ENCODE measurements at places on chromosomes 2 and 18. TPM values are rescaled to one million over a fixed set of nuclear protein-coding genes. Genes with fewer than 3 reads are reported as not detected.
A peak's percentile ranks its signal among the peaks of the same experiment; 100 is the strongest.

- DNase-seq = no peak
Measured at GRCh38 chr2:239278941-239279365, 121.9 kb downstream of the HDAC4 start.

The DNAJC5G gene
- total RNA-seq = 2.1 TPM

The POTEI gene
- total RNA-seq = 4.5 TPM

DNA sequence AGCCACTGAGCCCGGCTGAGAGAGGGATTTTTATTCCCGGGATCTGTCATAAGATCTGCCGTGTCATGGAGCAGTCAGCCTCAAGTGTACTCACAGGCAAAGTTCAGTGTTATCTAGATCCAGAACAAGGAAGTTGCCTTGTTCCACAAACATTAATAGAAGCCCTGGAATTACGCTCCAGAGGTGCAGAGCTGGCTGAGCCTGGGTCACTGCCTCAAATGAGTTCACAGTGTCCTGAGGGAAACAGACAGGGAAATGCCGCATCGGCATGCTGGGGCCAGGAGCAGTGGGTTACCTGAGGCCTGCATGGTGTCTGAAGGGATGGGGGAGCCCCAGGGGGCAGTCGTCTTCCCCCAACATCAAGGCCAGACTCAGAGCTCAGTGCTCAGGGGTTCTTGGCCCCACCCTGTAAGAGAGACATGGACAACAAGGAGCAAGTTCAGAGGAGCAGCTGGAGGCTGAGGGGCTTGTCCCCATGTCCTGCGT lies 42.7 kb upstream of the ODC1 start:
- no peak for DNase-seq

The DOK6 gene
- 7.5 TPM for total RNA-seq

- no peak for DNase-seq
Measured at GRCh38 chr2:216607277-216607560, 26.0 kb upstream of the IGFBP2 start.

DNA sequence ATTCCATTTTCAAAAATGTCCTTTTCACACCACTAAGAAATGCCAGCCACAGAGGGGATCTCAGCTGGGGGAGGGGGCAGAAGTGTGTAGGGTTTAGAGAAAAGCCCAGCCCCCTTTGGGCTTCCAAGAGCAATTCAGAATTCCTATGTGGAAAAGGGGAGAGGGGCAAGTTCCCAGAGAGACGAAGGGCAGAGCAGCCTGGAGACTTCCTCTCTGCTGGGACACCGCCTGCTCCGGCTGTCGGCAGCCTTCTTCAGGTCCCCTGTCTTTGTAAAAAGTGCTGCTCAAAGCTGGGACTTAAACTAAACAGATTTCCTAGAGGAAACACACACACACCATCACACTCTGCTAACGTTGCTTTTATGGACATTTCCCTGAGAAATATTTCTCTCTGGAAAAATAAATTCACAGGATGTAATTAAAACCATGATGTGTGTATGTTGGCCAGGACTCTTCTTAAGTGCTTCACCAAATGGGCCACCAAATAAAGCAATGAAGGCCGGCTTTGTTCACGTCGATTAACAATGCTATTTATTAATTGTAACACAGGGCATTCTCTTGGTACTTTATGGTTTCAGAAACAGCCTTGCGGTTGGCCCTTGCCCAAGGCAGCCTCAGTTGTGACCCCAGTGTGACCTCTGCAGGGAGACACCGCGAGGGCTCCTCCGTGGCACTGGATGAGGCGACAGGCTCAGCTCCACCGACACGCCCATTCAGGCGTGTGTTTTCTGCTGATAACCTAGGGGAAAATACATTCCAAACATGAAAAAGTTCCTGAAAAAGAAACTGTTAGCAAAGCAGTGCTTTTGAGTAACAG lies 5.6 kb upstream of the ASB1 start:
- peak; percentile 77 for DNase-seq

The UGT1A4 gene
- not detected for total RNA-seq

GRCh38 chr2:14018620-14019019 lies 613.9 kb upstream of the LRATD1 start:
- DNase-seq = no peak

The RGPD4 gene
- total RNA-seq = 0.11 TPM

DNA sequence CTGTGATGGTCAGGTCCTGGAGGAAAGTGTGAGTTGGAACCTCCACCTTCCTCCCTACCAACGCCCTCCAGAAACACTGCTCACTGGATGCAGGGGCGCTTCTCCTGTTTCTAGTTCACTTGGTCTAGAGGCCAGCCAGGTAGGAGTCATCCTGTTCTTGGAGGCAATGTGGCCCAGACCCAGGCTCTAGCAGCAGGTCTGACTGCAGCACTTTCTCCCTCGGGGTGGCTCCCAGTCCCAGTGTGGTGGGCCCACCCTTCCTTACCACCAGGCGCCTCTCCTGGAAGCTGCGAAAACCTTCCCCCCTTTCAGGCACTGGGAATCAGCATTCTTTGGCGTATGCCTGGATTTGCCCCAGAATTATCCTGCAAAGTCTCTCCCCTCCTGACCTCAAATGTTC lies 292.8 kb downstream of the SOX11 start:
- DNase-seq = no peak

GRCh38 chr18:59777636-59778035 lies 80.4 kb upstream of the CCBE1 start:
- no peak for DNase-seq
